ENCODE measurements at places on chromosomes 7 and 10.

DNA sequence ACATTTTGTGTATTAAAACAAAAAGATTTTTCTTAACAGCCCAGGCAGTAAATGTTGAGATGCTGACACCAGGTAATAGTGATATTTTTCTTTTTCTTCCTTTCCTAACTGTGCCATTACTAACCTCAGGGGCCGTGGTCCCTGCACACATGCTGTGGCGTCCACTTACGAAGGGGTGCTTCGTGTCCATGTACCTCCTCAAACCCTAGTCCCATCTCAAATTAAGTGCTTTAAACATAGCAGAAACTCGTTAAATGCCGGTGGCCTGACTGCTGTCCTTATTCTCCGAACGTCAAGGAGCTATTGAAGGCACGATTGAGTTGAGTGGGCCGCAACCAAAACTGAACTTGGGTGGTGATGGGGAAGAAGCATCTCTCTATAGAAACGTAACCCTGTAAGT is 132.4 kb downstream of the ZMYND11 start:
- DNase-seq: no peak

DNA sequence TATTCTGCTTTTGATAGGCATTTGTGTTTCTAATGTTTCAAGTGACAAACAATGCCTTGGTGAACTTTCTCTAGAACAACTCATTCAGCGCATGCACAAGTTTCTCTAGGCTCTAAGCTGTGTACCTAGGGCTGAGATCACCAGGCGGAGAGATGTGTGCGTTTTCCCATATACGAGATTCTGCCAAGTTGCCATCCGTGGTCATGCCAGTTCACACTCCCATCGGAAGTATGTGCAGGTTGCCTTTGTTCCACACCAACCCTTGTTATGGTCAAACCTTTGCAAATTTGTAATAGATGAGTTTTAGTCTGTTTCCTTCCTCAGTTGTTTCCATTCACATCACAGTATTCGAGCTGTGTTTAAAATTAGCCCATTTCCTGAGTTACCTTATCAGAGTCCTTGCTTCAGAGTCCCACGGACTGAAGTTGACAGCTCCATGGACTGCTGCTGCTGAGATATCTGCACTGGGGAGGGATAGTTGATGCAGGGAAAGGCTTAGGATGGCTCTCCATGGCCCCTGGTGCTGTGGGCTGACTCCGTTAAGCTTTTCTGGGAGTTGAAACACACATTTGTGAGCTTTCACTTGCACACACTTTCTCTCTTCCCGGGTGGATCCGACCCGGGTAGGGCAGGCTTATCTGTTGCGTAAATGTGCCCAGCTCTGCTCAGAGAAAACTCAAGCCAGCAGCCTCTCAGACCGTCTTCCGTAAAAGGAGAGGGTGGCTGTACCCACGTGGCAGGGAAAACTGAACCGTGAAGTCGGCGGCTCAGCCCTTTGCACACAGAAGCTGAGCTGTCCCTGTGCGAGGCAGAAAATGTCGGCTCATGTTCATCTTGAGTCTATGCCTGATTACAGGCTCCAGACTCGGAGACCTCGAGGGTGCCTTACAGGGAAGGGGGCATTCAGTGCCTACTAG is 49.4 kb downstream of the HK1 start:
- no peak for DNase-seq

- DNase-seq: no peak
These were observed 234.3 kb upstream of the IGFBP3 start for GRCh38 chr7:46155367-46155766.

- DNase-seq: no peak
These were observed 127.9 kb upstream of the STK17A start for GRCh38 chr7:43454936-43455518.

- DNase-seq: no peak
These were observed 96.9 kb upstream of the TNS3 start for GRCh38 chr7:47678641-47679380.

DNA sequence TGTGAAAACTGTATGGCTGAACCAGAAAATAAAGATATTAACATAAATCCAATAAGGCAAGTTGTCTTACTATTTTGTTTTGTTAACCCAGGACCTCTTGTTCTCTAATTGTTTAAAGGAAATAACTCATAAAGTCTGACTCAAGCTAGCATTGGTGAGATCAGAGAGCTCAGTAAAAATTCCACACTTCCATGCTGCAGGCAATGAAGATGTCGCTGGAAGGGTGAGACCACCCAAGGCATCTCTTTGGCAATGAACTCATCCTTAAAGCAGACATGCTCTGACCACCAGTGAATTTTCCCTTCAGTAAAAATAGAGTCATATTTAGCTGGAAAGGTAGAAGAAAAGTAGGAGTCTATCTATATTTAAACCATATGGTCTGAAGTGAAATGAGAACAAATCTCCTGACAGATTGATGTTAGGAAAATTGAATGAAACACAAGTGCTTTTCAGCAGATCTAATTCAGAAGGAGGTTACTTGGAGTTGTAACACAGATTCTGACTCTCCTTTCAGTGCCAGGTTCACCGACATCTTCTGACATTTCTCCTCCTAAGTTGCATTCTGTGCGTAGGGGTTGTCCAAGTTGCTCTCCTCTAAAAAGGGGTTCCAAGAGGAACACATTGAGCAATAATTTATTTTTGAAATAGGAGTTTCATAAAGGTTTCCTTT is 32.8 kb upstream of the VIPR2 start:
- no peak for DNase-seq

DNA sequence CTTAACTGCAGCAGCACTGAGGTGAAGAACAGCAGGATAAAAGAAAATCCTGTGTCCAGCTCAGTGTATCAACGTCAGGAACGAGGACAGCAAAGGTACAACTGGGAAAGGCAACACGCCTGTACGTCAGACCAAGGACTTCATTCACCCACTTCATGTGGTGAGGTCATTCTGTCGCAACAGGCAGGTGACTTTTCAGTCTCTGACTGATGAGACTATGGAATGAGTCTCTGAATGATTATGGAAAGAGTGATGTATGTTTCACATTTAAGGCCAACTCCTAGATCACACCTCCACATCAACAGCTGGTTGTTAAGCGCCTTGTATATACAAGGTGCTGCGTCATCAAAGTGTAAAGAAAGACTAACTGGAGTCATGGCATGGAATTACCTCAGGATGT is 297.6 kb upstream of the SP8 start:
- DNase-seq: no peak

DNA sequence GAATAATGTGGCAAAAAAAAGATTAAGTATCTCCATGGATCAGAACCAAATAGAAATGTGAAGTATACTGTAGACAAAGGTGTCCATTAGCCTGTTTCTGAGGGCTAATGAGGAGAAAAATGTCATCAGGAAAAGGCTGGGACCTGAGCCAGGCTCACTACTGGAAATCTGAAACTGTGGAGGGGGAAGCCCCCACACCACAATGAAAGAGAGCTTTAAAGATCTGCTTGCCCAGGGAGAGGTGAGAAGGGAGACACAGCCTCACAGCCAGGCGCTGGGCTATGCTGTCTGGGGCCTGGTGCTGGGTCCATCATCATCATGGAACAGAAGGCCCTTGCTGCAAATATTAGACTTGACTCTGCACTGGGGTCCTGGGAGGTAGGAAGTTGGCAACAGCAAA is 90.4 kb downstream of the OSBPL3 start:
- no peak for DNase-seq

DNA sequence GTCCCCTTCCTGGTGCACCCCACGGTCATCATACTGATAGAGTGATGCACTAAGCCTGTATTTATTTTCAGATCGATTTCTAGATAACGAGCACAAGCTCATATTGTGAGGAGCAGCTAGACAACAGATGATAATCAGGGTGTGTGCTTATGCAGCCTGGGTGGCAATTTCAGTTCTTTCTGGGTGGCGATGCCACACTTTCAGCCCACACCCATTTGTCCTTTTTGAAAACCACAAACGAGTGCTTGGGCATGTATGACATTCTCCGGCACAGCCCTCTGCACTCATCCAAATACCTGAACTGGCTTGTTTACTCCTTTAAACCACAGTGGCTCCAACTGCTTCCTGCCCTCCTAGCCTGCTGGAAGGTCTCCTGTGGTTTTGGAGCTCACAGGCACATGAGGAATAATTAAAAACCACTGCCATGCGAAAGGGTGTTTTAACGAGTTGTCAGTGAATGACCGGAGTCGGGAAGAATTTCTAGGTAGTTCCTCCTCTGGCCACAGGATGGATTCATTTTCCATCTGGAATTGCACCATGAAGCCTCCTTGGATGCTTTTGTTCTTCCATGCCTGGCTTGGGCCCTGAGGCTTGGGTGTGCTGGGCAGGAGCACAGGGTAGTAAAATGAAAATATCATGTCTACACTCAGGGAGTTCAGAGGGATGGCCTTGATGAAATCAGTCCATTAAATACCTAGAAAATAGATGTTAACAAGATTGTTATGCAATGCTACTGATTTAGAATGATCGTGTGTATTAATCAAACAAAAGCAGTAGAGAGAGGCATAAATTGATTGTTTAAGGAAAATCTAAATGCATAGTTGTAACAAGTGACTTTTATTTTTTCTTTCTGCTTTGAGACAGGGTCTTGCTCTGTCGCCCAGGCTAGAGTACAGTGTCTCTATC is 52.4 kb upstream of the ITGB1 start:
- DNase-seq: peak; percentile 10

DNA sequence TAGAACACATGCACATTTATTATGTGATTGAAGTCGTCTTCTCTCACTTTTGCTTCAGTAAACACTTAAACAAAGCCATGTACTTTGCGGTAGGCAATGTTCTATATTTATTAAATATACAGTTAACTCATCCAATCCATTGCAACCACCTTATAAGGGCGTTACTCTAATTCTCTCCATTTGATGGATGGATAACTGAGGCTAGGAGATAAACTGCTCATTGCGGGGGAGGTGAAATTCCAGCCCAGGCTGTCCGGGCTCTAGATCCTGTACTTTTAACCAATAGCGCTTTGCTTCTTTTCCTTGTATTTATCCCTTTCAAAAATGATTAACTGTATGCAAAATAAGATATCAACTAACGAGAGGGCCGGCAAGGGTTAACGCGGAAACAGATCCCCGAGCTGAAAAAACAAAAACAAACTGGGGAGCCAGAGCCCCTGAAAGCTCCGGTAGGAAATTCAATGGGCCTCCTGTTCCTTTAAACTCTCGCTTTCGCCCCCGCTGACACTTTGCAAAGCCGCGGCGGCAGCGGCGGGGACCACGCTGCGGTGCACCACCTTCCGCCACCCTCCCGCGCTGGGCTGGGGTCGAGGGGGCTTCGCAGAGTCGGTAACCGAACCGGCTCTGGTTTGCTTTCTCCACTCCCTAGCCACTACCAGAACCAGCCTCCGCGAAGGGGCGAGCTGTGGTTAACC is 1.0 kb upstream of the PLXDC2 start:
- no peak for DNase-seq

GRCh38 chr10:62912086-62912485 is 95.9 kb upstream of the EGR2 start:
- DNase-seq: no peak

GRCh38 chr7:70881167-70881847 is 250.6 kb upstream of the GALNT17 start:
- DNase-seq: no peak

DNA sequence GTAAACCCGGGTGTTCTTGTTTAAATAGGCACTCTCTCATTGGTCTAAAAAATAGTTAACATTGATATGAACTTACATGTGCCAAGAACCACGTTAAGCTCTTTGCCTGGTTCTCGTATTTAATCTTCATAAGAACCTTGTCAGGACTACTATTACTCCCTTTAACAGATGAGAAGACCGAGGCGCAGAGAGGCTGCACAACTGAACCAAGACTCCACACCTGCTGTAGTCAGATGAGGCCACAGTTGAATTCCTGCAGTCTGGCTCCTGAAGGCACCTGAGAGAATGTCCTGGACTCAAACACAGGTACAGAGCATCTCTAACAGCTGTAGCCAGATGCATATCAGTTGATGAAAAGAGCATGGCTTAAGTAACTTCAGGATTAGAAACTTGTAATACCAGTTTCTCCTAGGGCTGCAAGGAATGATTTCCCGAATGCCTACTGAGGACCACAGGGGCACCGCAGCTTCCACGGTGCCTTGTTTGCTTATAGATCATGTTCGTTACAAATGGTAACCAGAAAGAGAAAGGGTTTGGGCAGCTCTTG is 9.5 kb downstream of the DDC start:
- DNase-seq: no peak

- no peak for DNase-seq
These were observed 141.9 kb downstream of the PRKG1 start for GRCh38 chr10:51215951-51216834.

- DNase-seq: no peak
These were observed 38.5 kb downstream of the LAMB1 start for GRCh38 chr7:107964510-107964909.

GRCh38 chr7:147279514-147279913 is 1162.9 kb downstream of the CNTNAP2 start:
- no peak for DNase-seq

GRCh38 chr10:5271526-5271925 is 74.9 kb downstream of the AKR1C4 start:
- no peak for DNase-seq

GRCh38 chr10:3836222-3836820 is 51.3 kb upstream of the KLF6 start:
- no peak for DNase-seq

DNA sequence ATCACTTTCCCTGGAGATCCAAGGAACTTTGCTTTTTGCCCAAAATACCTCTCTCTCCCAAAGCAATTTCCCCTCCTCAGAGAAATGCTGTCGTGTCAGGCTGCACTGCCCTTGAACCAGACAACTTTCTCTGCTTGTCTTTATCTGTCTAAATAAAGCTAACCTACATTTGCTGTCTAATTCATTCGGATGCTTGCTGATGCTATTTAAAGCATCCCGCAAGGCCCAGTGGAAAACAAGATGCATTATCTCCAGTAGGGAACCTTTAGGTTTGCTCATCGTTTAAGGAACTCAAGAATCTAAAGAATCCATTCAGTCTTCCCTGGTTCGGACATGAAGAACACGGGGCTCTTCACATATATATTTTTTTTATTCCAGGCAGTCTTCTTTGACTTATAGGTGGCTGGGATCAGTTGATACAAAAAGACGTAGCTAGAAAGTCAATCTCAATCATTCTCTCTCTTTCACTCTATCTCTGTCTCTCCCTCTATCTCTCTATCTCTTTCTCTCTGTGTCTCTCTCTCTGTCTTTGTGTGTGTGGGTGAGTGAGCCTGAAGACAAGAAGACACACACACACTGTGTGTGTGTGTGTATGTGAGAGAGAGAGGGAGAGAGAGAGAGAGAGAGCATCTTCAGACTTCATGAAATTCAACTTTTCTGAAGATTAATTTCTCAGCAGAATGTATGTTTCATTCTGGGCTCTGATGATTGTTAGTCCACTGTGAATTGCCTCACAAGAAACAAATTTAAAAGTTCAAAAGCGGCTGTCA is 92.8 kb upstream of the MKLN1 start:
- DNase-seq: no peak

- DNase-seq: peak; percentile 96
These were observed 100.2 kb downstream of the ATXN7L1 start for GRCh38 chr7:105776068-105776790.

- no peak for DNase-seq
These were observed 152.4 kb upstream of the ADO start for GRCh38 chr10:62652114-62652513.
